Astrocyte of the hippocampus (primary cell): ENCODE measurements at places on chromosomes 1 and 21.

GRCh38 chr1:177289532-177289931 is 118.8 kb downstream of the BRINP2 start:
- no peak for DNase-seq

DNA sequence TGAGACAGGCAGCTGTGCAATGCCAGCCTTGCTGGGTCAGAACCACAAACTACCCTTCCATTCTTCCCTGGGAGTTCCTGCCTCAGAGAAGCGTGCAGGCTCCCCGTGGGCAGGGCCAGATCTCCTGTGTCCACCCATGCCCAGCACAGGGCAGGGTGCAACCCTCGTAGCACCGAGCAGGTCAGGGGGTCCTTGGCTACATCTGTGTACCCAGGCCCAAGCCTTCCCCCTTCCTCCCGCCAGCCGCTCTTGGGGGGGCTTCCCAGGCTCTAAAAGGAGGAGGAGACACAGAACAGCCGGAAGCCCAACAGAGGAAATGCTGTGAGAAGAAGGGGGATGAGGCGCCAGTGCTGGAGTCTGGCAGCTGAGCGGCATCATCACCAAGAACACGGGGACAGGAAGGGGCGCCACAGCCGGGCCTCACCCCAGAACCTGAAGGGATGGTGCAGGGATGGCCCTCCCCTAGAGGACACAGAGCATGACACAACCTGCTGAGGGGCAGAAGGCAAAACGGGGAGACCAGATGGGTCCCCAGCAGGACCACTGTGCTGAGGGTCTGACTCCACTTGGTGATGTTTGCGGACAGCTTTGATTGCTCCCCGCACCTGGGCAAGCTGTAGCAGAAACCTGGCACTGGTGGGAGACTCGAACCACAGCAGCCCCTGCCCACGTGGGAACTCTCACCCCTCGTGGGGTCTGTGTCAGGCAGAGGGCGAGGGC is 233.2 kb downstream of the NPHP4 start:
- no peak for DNase-seq

DNA sequence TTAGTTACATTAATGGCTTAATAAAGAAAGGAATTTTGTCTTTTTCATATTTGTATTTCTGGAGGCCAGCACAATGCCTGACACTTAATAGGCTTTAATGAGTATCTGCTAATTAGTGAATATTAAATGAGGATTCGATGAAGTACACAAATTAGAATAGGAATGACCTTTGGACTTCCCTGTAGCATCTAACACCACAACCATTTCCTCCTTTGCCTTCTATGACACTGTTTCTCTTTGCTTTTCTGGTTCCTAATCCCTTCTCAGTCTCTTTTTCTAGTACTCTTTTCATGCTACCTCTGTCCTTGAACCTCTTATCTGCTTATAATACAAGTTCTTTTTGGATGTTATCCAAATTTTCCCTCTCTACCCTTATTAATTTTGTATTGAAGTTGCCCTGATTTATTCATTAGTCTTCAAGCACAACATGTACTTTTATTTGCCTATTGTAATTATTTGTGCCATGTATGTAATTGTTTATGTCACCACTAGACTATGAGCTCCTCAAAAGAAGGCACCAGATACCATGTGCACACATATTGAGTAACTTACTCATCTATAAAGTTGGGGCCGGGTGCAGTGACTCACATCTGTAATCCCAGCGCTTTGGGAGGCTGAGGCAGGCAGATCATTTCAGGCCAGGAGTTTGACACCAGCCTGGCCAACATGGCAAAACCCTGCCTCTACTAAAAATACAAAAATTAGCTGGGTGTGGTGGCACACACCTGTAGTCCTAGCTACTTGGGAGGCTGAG is 23.8 kb downstream of the RPS27 start:
- DNase-seq, result no peak

GRCh38 chr1:170765712-170766330 is 101.9 kb downstream of the PRRX1 start:
- DNase-seq, result peak; percentile 54

DNA sequence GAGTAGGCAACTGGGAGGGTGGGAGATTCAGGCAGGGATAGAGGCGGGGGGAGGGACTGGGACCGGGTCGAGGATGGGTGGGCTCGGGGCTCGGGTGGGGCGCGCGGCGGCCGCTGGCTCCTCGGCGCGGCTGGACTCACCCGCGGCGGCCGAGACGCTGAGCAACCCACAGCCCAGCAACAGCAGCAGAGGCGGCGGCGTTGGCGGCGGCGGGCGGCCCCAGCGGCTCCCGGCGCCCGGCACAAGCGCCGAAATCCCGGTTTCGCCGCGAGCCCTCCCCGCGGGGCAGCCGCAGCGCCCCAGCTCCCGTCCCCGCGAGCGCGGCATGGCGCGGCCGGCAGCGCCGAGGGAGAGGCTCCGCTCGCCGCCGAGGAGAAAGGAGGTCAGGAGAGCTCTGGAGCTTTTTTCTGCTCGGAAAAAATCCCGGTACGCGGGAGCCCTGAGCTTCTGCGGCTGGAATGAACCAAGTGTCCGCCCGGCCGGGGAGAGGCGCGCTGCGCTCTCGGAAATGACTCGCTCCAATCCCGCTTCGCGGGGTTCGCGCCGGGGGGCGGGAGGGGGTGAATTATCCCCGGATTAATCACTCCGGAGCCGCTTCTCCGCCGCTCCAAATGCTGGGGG is at the start of gene CSMD2:
Gene CSMD2, minus strand, starts transcription at position 460 of the 621 bp plus-strand sequence. Its CDS starts 133 bp downstream, at position 327.
- peak; percentile 88 for DNase-seq

DNA sequence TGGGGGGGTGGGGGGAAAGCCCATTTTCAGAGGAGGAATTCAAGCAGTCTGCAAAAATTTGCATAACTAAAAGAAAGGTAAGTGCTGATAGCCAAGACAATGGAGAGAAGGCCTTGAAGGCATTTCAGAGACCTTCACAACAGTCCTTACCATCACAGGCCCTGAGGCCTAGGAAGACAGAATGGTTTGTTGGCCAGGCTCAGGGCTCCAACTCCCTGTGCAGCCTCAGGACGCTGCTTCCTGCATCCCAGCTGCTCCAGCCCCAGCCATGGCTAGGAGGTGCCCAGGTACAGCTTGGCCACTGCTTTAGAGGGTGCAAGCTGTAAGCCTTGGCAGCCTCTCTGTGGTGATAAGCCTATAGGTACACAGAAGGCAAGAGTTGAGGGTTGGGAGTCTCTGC is 571.6 kb downstream of the MATN1 start:
- DNase-seq, result no peak

DNA sequence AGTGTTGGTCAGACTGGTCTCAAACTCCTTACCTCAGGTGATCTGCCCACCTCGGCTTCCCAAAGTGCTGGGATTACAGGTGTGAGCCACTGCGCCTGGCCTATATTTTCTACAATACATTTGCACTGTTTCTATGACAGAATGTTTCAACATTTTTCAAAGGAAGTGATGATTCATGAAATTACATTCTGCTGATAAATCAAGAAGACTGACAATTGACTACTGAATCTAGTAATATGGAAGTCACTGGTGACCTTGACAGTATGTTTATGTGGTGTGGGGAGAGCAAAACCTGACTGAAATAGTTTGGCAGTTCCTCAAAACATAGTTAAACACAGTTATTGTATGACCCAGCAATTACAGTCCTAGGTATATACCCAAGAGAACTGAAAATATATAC is 18.1 kb downstream of the LRIF1 start:
- no peak for DNase-seq
